Amniotic epithelial cell (primary cell): ENCODE measurements at places on chromosomes 3 and 15.

GRCh38 chr3:6542795-6543194 lies 318.1 kb upstream of the GRM7 start:
- no peak for DNase-seq

DNA sequence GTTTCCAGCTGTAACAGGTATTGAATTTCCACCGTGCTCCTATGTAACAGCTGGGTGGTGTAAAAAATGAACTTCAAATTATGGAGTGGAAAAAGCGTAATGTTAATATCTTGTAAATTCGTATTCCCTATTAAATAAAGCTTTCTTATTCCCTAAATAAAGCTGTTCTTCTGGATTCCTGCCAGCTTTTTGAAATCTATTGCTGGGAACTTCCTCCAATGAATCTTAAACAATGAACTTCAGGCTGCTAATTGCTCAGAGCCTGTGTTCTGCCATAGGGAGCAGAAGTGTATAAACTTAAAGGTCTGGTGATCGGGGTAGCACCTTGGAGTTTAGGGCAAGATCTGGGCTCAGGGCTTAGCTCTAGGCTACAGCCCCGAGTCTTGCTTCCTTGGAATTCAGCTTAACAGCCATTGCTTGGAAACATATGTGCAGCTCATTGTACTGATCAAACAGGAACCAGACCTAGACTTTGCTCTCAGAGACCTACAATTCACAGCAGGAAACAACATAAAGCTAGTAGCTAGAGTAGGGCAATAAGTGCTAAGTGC lies 1.4 kb downstream of the ARL14 start:
- DNase-seq: no peak

- no peak for DNase-seq
These were observed 17.7 kb downstream of the VILL start for GRCh38 chr3:38008191-38008701.

GRCh38 chr15:93298901-93299300 lies 209.9 kb upstream of the RGMA start:
- no peak for DNase-seq

- no peak for DNase-seq
These were observed 77.7 kb upstream of the ACAN start for GRCh38 chr15:88725305-88726210.

- no peak for DNase-seq
These were observed 28.3 kb upstream of the TBC1D5 start for GRCh38 chr3:17770682-17771081.
